ENCODE measurements at places on chromosomes 5 and 9.

- DNase-seq = no peak
Measured at GRCh38 chr5:78077369-78078068, 217.0 kb downstream of the AP3B1 start.

- DNase-seq = peak; percentile 53
Measured at GRCh38 chr5:88251048-88251711, 17.5 kb downstream of the TMEM161B start.

- no peak for DNase-seq
Measured at GRCh38 chr5:2883771-2884170, 132.3 kb upstream of the IRX2 start.

DNA sequence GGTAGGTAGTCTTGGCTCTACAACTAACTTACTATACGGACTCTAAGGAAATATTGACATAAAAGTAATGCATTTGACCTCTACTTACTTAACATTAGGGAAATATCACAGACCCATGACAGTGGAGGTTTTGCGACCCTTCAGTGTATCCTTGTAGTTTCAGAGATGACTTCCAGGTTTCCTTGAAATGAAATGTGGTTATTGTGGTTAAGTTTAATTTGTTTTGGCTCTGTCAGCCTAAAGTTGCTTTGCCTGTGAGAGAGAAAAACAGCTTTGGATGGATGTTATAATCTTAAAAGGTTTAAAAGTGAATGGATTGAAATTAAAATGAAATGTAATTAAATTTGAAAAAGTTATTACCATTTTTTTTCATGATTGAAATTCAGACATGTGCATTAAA lies 42.9 kb downstream of the LRRTM2 start:
- no peak for DNase-seq

- DNase-seq = no peak
Measured at GRCh38 chr5:88145611-88146467, 122.8 kb downstream of the TMEM161B start.

- no peak for DNase-seq
Measured at GRCh38 chr9:118686959-118687358, 682.3 kb downstream of the BRINP1 start.
